ENCODE measurements at places on chromosomes 3 and 15.

- DNase-seq, result no peak
These were observed 73.2 kb downstream of the MB21D2 start for GRCh38 chr3:192844486-192844765.

GRCh38 chr15:74872702-74873035, 496 bp downstream of the SCAMP2 start:
- no peak for DNase-seq

GRCh38 chr3:158768361-158768787, 33.5 kb upstream of the MFSD1 start:
- DNase-seq, result peak; percentile 70

- no peak for DNase-seq
These were observed 399.4 kb downstream of the ROBO1 start for GRCh38 chr3:79368403-79368802.

- no peak for DNase-seq
These were observed 12.5 kb downstream of the COPG1 start for GRCh38 chr3:129261894-129262293.

DNA sequence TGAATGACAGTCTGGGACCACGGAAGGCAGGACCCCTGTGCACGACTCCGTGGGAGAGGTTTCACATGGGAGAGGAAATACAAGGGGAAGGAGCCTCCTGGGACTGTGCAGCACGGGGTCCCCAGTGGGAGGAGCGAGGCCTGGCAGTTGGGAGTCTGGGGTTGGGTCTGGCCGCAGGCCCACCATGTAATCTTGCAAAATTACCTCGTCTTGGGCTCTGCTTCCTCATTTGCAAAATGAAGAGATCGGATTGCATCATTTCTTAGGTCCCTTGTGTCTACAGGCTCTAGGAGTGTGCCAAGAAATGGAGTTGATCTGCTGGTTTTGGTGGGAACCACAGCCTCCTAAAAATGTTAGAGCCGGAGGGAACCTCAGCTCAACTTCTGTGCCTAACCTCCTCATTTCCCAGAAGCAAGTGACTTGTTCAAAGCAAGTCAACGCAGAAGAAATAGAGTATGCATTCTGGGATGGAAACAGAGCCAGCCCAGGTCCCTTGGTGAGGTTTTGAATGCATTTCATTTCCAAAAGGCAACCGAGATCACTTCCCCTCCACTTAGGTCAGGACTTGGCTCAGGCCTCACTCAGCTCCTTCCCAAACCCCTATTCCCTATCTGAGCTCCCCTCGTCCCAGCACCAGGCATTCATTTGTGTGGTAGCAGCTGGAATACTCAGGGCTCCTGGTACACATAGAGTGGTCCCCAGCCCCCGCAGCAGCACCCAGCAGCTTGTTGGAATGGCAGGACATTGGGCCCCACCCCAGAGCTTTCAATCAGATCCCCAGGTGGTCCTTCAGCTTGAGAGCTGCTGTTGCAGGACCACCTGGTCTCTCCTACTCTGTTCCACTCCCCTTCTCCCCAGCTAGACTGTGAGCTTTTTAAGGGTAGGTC, 267.7 kb downstream of the XXYLT1 start:
- DNase-seq, result peak; percentile 83

DNA sequence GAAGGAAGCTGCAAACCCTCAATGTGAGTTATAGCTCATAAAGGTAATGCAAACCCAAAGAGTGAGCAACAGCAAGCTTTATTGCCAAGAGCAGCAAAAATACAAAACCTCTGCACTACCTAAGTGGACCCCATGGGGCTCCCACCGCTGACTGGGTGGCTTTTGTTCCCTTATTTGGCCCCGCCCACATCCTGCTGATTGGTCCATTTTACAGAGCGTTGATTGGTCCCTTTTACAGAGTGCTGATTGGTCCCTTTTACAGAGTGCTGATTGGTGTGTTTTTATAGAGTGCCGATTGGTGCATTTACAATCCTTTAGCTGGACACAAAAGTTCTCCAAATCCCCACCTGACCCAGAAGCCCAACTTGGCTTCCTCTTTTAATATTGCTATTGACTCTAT, 154.5 kb upstream of the NSMCE3 start:
- no peak for DNase-seq

- DNase-seq, result peak; percentile 80
These were observed 106.6 kb upstream of the PTPRG start for GRCh38 chr3:61454801-61455200.

DNA sequence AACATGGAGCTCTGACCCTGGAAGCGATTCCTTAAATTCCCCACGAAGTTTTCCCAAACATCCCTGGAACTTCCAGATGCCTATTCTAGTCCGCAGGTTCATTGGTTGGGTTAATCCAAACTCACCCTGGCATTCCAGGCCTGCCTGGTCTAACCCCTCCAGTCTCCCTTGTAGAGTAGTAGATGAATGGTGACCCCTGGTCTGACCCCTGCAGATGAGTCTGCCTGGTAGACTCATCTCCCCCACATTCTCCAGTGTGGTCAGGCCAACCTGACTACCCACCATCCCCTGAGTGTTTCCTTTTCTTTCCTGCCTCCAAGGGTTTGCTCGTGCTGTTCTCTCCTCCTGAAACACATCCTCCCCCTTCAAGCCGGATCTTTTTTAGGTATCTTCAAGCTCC, 10.8 kb upstream of the HRH1 start:
- peak; percentile 57 for DNase-seq

GRCh38 chr15:70152070-70152480, 54.4 kb upstream of the TLE3 start:
- no peak for DNase-seq

Measured in fibroblast of mammary gland (primary cell).